ENCODE measurements at places on chromosomes 7 and 10. TPM values are rescaled to one million over a fixed set of nuclear protein-coding genes. Genes with fewer than 3 reads are reported as not detected.

The ACSM6 gene
- total RNA-seq = not detected

The CUEDC2 gene
- total RNA-seq = 63.5 TPM

The ZC3HAV1 gene
- total RNA-seq = 25.3 TPM

The OR13A1 gene
- not detected for total RNA-seq

The PLPP4 gene
- 0.62 TPM for total RNA-seq

The PLEKHS1 gene
- total RNA-seq = not detected

The PRSS1 gene
- not detected for total RNA-seq

The ANAPC16 gene
- 39.5 TPM for total RNA-seq

The IMPDH1 gene
- total RNA-seq = 69.3 TPM

The ERV3-1 gene
- total RNA-seq = 4.8 TPM

The SUN3 gene
- total RNA-seq = not detected

The C10orf105 gene
- under 0.01 TPM for total RNA-seq

The GALNT17 gene
- total RNA-seq = under 0.01 TPM

The MOGAT3 gene
- total RNA-seq = not detected
